ENCODE measurements at places on chromosomes 7 and 10.
A peak's percentile ranks its signal among the peaks of the same experiment; 100 is the strongest.

- DNase-seq, result no peak
Observed at GRCh38 chr10:101227429-101228152, 1.7 kb downstream of the LBX1 start.

DNA sequence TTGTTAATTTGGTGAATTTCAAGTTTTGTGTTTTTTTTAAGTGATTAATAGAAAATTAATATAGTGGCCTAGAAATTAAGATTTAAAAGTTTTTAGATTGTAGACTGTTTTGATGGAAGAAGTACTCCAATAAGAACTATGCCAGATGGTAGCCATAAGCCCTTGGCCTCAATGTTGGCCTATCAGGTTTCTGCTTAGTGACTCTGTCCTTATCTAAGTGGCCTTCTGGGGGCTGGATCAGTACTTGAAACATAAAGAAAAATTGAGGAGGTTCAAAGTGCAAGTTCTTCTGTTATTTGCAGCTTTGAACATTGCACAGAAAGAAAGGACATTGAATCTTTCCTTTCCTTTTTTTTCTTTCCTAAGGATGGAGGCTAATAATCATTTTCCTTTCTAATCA lies 9.9 kb downstream of the CCDC126 start:
- DNase-seq, result no peak

GRCh38 chr10:119728172-119728800 lies 2.4 kb downstream of the INPP5F start:
- no peak for DNase-seq

DNA sequence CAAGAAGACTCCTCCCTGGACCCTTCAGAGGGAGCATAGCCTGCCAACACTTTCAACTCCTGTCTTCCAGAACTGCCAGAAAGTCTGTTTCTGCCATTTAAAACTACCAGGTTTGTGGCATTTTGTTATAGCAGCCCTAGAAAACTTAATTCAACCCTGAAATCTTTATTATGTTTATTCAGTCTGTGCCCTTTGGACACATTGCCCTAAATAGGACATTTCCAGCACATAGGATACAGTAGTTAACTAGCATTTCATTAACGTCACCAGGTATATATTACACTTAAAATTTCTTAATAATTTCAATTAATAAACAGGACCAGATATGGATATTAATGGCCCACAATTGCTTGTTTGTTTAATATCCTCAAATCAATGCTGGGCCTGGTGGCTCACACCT lies 54.3 kb downstream of the KCNH2 start:
- DNase-seq, result no peak

DNA sequence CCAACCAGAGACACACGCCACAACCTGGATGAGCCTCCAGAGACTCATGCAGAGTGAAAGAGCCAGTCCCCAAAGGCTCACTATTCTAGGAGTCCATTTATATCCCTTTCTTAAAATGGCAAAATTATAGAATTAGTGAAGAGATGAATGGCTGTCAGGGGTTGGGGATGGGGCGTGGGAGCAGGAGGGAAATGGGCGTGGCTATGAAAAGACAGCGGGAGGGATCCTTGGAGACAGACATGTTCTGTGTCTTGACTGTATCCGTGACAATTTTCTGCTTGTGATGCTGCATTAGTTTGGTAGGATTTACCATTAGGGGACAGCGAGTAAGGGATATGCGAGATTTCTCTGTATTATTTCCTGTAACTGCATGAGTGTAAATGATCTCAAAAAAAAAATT lies 33.0 kb downstream of the FAM53B start:
- no peak for DNase-seq

DNA sequence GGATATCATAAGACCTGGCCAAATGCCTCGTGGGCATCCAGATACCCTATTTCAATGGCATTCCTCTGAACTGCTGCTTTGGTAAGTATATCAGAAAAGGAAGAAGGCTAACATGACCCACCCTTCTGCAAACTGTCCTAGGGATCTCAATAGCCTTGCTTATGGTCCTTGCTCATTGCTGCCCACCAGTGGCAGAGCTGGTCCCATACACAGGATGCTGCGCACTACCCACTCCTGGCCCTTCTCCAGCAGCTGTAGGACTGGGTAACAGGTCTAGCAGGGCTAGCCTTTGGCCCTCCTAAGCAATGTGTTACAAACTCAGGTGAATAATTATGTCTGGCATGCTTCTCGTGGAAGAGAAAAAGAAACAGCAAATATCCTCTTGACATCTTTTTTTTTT lies 72.5 kb downstream of the C10orf90 start:
- peak; percentile 12 for DNase-seq

GRCh38 chr7:137880432-137880831 lies 33.7 kb upstream of the DGKI start:
- peak; percentile 23 for DNase-seq

DNA sequence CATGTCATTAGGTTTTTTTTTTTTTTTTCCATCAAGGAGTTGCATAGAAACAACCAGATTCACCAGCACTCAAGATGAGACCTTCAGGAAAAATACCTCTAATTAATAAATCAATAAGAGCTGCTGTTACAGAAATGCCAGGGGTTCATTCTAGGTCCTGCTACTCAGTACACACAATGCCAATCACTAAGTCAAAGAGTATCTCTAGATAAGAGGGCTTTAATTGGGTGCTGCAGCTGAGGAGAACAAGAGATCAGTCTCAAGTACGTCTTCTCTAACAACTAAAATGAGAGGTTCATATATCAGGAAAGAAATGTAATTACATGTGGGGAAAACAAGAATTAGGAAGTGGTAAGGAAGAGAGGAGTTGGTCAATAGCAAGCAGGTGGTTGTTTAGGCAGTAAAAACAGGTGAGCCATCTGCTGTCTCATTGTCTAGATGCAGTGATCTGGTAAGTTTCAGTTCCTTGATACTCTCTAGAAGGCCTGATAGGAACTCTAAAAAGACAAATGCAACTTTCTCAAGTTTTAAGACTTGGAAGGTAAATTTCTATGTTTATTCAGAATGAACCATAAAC lies 272.9 kb upstream of the ZWINT start:
- DNase-seq, result no peak

DNA sequence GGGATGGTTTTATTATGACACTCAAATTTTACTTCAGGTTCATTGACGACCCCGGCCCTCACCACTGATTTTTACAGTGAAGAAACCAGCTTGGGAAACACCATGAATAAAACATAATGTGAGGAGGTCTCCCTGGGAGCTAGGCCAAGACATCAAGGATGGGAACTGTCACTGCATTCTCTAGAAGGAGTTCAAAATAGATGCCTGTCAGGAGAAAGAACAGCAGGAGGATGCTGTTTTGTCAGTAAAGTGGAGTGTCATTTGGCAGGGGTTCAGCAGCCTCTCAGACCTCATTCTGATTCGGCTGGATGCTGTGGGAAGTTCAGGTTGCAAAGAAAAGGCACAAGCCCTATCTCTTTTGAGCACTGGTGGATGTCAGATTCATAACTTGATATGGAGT lies 360.3 kb upstream of the C7orf33 start:
- DNase-seq, result no peak

GRCh38 chr7:100547872-100548271 lies 8.9 kb downstream of the AGFG2 start:
- peak; percentile 48 for DNase-seq

DNA sequence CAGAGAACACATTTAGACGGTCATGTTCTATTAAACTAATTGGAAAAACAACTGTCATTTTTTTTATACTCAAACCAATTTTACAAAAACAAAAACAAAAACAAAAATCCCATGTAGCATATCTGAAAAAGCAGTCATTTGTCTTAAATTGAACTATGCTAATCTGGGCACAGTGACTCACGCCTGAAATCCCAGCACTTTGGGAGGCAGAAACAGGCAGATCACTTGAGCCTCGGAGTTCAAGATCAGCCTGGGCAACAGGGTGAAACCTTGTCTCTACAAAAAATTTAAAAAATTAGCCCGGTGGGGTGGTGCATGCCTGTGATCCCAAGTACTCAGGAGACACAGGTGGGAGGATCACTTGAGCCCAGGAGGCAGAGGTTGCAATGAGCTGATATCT lies 253.4 kb downstream of the DOCK4 start:
- no peak for DNase-seq

GRCh38 chr7:111789870-111790269 lies 227.6 kb upstream of the IMMP2L start:
- no peak for DNase-seq

- peak; percentile 67 for DNase-seq
Observed at GRCh38 chr7:43077732-43078391, 34.6 kb upstream of the HECW1 start.

- DNase-seq, result no peak
Observed at GRCh38 chr10:93193906-93194305, 120.2 kb downstream of the CYP26A1 start.

DNA sequence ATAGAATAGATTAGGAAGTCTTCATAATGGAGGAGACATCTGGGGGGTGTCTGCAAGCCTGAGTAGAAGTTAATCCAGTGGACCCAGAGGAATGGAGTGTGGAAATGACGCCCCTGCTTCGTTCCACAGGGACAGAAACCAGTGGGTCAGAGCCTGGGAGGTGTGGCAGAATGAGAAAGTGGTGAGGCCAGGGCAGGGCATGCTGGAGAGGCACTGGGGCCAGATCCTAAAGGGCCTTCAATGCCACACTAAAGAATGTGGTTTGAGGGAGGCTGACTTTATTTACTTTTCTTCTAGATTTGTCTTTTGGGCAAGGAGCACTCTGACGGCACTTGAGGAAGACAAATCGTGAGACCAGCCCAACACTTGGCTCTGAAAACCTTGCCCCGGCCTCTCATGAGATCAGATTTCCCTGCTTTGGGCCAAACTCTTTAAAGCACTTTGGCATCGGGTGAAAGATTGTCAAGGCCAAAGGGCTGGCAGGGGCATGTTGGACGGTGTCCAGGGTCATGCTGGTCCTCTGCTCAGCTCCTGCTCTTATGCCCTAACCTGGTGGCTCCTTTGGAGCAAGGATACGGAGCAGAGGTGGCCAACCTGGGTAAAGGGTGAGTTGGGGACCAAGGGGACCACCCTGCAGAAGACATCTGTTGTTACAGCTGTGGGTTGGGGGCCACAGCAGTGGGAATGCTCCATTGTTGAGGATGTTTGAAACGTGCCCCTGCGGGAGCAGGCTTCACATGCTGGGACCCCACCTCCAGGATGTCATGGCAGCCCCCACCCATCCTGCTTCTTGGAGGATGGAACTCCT lies 157.0 kb upstream of the ZMIZ1 start:
- no peak for DNase-seq

- no peak for DNase-seq
Observed at GRCh38 chr10:5105626-5106025, 11.4 kb downstream of the AKR1C3 start.

Measured in NCI-H226 (cell line).